Activated CD4-positive, alpha-beta T cell treated with anti-CD3 and anti-CD28 coated beads for 48 hours (primary cell): ENCODE measurements at places on chromosomes 16 and 17.

- no peak for DNase-seq
Measured at GRCh38 chr16:19008245-19009169, 24.8 kb downstream of the TMC7 start.

GRCh38 chr17:77437747-77438146 is 297.0 kb downstream of the SEC14L1 start:
- no peak for DNase-seq

GRCh38 chr17:78723001-78723796 is 58.9 kb downstream of the CYTH1 start:
- no peak for DNase-seq

GRCh38 chr16:53209429-53209828 is 154.6 kb downstream of the CHD9 start:
- no peak for DNase-seq

- DNase-seq: no peak
Measured at GRCh38 chr16:8127070-8127469, 463.2 kb downstream of the TMEM114 start.
